ENCODE measurements at places on chromosomes 2 and 18.

GRCh38 chr2:197242719-197243118 lies 67.9 kb downstream of the ANKRD44 start:
- DNase-seq = no peak

DNA sequence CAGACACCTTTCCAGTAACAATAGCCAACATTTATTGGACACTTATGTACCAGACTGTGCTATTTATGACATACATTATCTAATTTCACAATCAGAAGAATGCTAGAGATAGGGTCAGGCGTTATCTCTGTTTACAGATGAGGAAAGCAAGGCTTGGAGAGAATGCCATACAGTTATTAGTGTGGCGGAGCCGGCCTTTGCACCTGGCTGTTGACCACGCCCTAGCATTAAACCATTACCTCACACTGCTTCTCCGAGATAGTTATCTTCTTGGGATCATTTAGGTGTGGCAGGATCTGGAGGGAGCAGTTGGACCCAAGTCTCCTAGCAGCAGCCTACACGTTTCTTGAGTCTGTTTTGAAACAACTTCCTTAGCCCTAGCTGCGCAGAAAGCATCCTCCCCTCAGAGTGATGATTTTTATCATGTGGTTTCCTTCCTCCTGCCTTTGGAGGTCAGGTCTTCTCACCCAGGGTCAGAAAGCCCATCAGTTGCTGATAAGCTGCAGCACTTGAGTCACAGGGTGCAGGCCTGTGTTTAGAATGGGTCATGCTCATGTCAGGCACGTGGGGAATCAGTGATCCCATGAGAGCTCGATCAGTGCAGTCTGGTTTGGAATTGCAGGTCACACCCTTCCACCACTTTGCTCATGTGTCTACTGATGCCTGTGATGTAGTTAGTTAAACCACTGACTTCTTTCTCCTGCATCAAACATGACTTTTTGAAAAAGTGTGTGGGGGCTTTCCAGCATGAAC lies 118.2 kb downstream of the SPTBN1 start:
- DNase-seq = peak; percentile 77

GRCh38 chr2:118112771-118113334 lies 24.6 kb downstream of the INSIG2 start:
- DNase-seq = no peak

DNA sequence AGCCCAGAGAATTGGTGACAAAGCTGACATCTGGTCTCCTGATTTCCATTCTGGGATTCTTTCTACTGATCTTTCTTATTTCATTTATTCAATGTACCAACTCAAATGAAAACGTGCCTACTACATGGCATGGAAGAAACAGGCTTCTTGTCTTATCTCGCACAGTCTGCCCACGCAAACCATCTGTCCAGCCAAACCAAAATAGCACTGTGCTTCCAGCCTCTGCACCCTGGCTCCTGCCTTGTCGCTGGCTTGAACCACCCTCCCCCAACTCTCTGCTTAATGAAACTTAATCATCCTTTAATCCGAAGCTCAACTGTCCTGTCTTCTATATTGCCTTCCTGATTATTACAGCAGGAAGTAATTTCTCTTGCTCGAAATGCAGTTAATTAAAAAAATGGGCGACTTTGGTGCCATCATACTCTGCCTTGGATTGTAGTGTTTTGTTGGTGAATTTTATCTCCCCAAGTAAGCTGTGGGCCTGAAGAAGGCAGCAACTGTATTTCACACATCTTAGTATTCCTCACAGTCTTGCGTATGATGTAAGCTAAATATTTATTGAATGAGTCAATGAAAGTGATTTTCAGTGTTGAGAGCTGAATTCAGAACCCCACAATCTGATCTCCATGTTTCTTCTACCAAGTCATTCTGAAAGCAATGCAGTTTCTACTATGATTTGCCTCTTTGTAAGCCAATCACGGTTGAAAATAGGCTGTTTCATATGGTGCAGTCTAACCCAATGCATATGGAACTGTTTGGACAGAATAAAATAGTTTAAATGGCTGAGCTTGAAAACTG lies 190.8 kb downstream of the TMEM247 start:
- no peak for DNase-seq

DNA sequence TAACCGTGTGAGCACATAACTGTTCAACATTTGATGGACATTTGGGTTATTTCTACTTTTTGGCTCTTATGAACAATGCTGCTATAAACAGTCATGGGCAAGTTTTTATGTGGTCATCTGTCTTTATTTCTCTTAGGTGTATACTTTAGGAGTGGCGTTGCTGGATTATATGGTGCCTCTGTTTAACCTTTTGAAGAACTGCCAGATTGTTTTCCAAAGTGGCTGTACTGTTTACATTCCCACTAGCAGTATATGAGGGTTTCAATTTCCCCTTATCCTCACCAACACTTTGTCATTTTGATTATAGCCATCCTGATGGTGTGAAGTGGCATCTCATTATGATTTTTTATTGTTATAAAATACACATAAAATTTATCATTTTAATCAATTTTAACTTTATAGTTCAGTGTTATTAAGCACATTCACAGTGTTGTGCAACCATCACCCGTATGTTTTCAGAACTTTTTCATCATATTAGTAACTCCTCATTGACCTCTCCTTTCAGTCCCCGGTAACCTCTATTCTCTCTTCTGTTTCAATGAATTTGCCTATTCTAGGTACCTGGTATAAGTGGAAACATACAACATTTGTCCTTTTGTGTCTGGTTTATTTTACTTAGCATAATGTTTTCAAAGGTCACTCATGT lies 55.4 kb downstream of the EML4 start:
- no peak for DNase-seq

DNA sequence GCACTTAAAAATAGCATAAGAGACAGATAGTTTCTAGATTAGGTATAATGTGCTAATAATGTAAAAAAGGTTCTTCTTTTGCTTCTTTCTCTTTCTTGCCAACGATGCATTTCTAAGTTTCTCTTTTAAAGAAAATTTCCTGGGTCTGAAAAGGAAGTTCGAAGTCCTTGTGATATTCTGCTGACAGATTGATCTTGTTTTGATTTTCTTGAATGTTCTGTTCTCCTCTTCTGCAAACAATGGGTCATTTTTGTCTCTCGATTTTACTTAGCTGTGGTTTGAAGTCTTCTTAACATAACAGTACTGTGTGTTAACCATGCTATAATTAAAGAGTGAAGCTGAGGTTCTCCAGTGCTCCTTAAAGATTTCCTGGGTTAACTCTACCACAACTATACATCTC lies 61.1 kb upstream of the ACYP2 start:
- DNase-seq = no peak

- DNase-seq = no peak
Measured at GRCh38 chr2:95328358-95329125, 31.4 kb downstream of the KCNIP3 start.

GRCh38 chr2:135951041-135951583 lies 34.3 kb downstream of the DARS1 start:
- DNase-seq = no peak

DNA sequence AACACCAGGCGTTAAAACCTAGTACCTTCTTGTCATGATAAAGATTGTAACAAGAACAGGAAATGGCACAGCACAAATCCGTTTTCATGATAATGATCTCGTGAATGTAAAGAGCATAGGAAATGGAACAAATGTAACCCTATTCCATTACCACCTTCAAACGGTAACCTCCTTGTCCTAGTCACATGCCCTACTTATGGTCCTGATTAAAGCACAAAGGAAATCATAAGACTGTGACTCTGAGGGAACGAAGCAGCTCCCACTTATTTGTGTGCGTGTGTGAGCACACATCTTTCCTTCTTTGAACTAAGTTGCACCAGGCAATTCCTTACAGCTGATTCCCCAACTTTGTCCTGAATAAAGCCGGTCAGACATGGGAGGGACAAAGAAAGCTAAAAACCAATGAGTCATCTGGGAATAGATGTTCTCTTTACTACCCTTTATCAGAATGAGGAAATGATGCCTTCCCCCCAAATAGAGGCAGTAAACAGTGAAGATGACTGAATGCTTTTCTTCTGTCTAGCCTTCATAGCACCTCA lies 192.6 kb downstream of the IKZF2 start:
- DNase-seq = no peak

DNA sequence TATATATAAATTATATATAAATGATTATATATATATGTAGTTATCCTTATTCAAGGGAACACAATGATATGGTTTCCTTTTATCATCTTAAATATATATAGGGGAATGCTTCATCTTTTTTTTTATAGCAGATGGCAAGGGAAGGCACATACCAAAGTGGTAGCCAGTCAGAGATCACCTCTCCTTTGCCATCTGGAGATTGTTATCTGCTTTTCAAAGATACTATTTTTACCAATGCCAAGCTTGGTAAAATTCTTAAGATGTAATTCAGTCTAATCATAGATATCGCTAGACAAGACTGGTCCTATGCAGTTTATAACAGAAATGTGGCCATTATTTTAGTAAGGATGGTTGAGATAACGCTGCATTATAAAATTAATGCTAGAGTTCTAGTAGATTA lies 64.7 kb upstream of the DSEL start:
- DNase-seq = no peak

DNA sequence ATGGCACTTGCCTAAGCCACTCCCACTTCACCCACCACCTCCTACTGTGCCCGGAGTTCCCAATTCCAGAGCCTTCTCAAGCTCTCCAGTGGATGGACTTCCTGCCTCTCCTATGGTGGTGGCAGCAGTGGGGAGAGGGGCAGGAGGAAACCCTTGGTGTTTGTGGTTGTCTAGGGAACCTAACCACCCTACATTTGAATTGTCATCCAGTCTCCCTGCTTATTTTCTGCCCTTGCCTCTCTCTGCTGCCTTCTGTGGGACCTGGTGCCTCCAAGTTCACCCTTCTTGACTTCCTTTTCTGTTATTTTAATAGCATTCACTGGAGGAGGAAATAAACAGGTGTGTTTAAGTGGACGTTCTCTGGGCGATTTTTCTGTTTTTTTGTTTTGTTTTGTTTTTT lies 50.0 kb upstream of the HPCAL1 start:
- no peak for DNase-seq

- DNase-seq = no peak
Measured at GRCh38 chr2:32772638-32773447, 145.0 kb downstream of the TTC27 start.

DNA sequence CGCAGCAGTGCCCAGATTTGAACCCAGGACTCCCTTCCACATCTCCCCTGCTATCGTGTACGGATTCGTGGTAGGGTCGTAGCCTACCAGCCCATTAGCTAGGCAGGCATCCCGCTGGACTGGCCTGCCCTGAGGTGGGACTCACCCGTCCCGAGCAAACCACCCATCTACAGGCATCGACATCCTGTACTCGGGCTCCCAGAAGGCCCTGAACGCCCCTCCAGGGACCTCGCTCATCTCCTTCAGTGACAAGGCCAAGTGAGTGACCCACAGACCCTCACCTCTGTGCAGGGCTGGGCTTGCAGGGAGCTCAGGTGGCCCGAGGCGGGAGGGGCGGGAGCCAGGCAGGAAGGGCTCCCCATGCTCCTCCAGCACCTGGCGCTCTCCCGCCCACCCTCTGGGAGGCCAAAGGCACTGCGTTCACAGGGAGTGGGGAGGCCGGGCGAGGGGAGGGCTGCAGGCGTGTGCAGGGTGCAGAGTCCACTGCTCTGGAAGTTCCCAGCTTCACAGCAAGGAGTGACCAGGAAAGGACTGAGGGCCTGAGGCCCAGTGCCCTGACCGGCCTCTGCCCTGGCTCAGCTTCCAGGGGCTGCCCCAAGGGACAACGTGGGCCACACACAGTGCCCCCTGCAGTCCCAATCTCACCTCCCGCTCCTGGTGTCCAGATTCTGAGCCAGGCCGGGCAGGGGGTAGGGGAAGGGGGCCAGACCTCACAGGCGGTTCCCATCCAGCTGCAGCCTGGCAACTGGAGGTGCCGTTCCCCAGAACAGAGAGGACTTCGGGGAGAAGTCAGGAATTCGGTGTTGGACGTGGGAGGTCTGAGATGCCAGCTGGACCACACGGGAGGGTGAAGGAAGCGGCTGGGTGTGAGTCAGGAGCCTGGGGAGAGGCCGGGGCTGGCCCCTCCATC lies 5.4 kb downstream of the AGXT start:
- DNase-seq = no peak

DNA sequence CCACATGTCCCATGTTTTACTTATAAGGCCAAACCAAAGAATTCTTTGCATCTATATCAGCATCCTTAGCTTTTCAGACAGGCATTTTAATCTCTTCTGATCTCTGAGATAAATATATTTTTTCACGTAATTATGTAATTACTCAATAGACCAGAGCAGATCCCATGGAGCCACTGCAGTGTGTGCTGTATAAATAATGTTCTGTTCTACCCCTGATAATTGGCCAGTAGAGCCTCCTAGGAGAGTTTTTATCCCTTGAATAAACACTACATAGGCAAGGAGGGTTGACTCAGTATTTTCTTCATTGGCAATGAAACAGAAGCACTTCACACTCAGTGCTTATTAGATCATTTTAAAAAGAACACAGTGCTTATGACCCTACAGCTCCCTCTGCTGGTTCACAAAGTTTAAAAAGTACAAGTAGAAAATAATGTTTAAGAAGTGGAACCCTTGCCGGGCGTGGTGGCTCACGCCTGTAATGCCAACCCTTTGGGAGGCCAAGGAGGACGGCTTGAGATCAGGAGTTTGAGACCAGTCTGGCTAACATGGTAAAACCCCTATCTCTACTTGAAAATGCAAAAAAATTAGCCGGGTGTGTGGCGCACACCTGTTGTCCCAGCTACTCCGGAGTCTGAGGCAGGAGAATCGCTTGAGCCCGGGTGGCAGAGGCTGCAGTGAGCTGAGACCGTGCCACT lies 91.9 kb downstream of the PPP1R1C start:
- DNase-seq = peak; percentile 12

GRCh38 chr18:22141211-22141610 lies 28.2 kb upstream of the GATA6 start:
- DNase-seq = no peak

DNA sequence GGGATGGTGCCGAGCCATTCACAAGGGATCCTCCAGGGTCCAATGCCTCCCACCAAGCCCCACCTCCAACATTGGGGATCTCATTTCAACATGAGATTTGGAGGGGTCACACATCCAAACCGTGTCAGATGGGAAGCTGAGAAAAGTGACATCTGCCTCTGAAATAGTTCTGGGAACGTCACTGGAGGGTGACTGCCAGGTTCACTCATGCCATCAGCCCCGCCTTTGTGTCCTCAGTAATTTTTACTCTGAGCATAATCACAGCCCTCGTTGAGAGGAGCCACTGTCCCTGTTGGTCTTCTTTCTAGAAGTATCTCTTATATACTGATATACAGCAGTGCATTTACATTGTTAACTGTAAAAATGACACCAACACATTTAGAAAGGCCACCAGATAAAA lies 67.4 kb downstream of the KLHL29 start:
- no peak for DNase-seq

DNA sequence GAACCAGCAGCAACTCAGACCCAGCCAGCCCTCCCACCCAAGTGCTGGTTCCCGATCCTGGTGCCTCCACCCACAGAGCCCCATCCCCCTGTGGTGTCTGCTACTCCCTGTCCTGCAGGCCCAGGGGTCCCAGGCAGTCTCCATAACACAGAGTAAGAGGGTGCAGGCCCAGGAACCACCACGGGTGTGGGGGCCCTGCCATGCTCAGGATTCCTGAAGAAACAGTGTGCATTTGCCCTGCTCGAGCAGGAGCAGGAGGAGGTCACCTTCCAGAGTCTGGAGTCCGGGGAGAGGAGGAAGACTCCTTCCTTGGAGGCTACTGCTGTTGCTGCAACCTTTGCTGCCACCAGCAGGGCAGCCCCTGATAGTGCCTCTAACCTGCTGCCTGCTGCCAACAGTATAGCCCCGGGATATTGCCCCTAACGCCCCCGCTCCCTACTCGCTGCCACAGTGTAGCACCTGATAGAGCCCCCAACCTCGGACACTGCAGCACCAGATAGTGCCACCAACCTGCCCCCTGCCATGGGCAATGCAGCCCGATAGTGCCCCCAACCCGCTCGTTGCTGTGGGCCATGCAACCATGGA lies 46.8 kb upstream of the ANKRD62 start:
- DNase-seq = no peak

GRCh38 chr2:75994759-75995158 lies 284.0 kb upstream of the GCFC2 start:
- DNase-seq = no peak
